ENCODE measurements at places on chromosomes 1 and 21.

DNA sequence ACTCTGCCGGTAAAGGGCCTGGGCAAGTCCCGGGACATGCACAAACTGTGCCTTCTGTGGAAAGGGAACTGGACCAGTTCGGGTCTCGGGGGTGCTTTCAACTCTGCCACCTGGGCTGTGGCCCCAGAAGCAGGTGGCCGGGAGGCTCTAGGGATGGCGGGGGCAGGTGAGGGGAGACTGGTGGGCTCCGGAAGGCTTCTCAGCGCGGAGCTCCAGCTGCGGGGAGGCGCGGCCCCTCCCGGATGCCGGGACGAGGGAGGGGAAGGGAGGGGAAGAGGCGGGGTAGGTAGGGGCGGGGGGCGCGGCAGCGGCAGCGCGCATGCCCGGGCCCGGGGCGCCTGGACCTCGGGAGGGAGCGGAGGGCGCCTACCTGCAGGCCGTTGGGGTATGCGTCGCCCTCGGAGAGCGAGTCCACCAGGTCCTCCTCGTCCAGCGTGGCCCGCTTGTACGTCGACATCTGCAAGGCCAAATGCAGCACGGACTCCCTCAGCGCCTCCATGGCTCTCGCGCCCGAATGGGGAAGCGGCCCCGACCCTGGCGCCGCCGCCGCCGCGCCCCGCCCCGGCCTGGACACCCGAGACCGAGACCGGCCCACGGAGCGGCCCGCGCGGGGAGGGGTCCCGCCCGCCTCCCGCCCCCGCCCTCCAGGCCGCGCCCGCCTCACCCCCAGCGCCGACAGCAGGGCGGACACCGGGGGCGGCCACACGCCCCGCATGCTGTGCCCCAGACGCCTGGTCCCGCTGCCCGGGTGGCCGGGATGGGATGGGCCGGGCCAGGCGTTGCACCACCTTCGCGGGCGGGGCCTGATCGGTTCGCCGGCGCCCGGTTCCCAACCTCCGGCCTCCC, at the start of gene ECE1:
ECE1 (minus strand) TSS at position 764 of the 846 bp plus-strand sequence; CDS start at position 715, 49 bp downstream.
- no peak for DNase-seq

DNA sequence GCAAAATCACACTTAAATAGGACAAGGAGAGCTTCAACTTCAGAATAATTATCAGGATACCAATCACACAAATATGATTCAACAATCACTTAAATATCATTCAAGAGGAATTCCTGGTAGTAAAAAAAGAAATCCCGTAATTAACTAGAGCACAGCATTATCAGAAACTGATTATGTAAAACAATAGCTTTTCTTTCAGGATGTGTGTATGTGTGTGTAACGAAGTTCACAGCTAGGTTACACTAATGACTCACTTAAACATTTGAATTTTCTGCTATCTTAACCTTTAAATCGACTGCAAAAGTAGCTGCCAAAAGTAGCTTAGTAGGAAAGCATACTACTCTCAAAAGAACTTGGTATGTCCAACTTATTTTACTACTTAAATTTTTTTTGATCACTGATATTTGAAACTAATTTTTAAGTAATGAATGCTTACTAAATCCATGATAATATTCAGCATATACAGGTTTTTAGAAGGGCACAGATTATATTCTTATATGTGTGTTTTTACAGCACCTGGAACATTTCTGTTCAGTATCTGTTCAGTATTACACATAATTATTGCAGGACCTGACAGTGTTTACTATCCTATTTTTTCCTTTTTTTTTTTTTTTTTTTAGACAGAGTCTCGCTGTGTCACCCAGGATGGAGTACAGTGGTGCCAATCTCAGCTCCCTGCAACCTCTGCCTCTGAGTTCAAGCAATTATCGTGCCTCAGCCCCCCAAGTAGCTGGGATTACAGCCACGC, 4.2 kb downstream of the RERE start:
- DNase-seq = no peak

GRCh38 chr1:29670752-29671151, 434.4 kb downstream of the PTPRU start:
- no peak for DNase-seq

DNA sequence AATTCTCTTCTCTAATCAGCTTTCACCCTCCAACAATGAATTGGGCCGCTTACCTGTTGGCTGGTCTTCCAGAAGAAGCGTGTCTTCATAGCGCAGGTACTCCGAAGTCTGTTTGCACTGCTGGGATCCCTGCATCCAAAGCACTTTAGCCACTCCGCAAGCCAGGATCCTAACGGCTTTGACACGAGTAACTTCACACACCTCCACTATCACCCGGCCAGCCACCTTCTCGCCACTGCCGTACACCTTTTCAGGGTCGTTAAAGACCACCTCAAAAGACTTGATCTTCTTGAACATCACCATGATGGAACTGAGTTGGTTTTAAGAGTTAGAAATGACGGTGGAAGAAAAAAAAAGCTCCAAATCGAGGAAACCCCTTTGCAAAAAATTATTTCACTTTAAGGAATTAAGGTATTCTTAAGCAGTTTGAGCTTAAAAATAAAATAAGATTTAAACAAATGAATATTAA, 381 bp downstream of the TXNIP start:
- no peak for DNase-seq

GRCh38 chr1:41503538-41504113, 19.1 kb upstream of the EDN2 start:
- no peak for DNase-seq

- no peak for DNase-seq
Measured at GRCh38 chr1:35285771-35286606, 17.5 kb downstream of the ZMYM4 start.

DNA sequence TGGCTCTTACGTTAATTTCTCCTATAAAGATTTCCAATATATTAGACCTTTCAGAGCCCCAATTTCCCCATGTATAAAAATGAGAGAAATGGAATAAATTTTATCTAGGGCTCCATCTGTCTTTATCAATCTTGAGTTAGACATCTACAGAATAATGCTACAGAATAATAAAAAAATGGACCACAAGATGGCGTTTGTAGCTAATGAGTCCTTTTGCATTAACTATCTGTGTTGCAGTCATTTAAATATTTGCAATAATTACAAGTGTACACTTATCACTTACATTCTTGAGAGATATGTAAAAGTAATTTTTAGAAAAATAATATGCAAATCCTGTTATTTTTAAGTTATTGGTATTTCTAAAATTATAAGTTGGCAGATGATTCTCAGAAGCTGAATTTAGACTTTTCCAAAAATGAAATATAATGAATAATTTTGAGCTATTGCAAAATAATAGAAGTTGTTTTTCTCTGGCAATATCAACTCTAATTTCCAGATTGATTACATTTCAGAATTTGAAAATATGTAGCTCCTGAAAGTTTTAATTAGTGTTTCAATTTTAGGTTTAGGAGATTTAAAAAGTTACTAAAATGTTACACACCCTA, 87.7 kb downstream of the SNX7 start:
- no peak for DNase-seq

DNA sequence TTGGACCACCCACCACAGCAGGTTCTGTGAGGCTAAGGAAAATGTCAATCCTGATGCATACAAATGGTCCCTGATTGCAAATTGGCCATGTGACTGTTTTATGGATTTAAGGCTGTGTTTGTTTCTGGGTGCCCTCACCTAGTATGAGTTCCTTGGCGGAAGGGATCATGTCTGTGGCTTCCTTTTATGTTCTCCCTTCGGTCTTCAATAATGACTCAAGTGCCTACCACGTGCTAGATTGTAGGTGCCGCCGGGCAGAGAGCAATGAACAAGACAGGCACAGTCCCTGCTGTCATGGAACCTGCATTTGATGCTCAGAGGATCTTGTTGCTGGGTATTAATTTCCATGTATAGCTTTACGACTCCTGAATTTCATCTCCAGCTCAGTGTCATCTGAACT, 9.8 kb upstream of the VWA5B1 start:
- DNase-seq = no peak

GRCh38 chr1:25754470-25755181, 45.4 kb upstream of the SELENON start:
- no peak for DNase-seq

DNA sequence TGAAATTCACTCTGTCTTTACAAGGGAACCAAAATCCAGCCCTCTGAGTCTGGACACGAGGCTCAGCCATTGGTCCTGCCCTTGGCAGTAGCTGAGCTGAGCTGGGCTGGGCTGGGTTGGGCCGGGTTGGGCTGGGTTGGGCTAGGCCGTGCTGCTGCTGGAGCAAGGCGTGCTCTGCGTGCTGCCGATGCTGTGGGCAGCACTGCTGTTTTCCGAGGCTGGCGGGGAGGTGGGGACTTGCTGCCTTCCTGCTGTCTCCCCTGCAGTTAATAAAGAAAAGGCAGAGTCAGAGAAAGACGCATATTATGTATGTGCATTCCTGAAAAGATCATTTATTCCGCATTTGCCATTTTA, 182.9 kb downstream of the CDC7 start:
- DNase-seq = no peak

- no peak for DNase-seq
Measured at GRCh38 chr1:207404849-207405525, 49.1 kb upstream of the CR2 start.

DNA sequence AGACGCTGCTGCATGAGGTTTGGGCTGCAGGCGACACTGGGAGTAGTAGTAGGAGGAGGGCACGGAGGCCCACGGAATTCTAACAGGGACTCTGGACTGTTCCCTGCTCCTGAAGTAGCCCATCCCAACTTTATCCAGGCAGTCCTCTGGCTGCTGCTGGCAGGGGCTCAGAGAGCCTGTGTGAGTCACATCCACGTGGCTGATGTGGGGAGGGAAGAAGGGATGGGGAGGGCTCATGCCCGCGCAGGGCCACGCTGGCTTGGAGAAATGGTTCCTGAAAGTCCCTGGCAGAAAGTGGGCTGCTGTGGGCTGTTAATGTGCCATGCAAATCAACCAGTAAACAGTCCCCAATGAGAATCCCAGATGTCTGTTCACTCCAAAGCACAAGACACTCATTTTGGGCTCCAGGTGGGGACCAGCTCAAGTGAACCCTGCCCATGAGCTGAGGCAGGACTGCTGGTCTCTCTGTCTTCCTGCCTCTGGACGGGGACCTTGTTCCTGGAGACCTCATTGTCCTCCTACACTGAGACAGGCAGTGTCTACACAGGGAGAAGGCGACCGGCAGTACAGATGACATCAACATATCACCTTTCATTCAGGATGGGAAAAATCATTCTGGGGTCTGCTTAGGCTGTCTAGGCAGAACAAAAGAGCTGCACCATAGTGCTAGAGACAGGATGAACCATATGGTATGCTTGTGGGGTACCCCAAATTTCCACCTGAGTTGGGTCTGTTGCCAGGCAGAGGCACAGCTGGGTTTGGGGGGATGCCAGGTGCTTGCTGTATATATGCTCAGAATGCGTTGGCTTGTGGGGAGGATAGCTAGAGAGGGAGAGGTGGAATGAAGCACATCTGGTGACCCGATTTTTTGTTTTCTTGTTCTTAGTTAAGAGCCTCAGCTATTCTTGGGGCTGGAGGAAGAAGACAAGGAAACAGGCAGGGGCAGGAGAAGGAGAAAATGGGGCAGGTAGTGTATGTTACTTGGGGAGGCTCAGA, 57.9 kb upstream of the FMOD start:
- no peak for DNase-seq

DNA sequence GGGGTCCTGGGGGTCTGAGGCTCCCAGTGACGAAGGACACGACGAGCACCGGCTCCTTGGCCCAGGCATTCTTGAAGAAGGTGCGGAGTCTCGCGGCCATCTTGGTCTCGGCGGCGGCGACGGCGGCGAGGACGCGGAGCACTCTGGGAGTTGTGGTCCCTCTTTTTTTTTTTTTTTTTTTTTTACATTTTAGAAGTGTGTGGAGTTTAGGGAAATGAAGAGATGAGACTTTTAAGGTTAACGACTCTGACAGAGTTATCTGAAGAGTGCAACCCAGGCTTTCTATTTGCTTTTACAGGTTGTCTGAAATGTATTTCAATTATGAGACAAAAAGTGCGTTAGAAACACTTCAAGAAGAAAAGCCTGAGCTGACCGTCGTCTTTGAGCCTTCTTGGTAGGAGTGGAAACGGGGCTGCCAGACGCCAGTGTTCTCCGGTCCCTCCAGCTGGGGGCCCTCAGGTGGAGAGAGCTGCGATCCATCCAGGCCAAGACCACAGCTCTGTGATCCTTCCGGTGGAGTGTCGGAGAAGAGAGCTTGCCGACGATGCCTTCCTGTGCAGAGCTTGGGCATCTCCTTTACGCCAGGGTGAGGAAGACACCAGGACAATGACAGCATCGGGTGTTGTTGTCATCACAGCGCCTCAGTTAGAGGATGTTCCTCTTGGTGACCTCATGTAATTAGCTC, 9.7 kb downstream of the OR2B11 start:
- DNase-seq = no peak

- DNase-seq = no peak
Measured at GRCh38 chr1:24364975-24365678, 46.0 kb downstream of the GRHL3 start.

GRCh38 chr21:30426731-30427130, 1.0 kb upstream of the KRTAP13-3 start:
- no peak for DNase-seq

GRCh38 chr1:4179914-4180735, 280.1 kb upstream of the C1orf174 start:
- no peak for DNase-seq

DNA sequence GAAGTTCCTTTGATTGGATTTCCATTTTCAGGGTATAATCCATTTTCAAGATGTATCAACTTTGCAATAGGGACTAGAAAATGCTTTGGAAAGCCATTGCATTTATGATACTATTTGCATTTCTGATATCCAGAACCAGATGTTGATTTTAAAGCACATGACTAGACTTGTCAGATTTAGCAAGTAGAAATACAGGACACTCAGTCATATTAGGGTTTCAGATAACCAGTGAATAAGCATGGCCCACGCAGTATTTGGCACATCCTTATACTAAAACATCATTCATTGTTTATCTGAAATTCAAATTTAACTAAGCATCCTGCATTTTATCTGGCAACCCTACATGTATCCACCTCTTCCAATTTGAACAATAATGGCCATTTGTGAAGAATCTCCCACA, 113.3 kb upstream of the DPT start:
- DNase-seq = no peak

DNA sequence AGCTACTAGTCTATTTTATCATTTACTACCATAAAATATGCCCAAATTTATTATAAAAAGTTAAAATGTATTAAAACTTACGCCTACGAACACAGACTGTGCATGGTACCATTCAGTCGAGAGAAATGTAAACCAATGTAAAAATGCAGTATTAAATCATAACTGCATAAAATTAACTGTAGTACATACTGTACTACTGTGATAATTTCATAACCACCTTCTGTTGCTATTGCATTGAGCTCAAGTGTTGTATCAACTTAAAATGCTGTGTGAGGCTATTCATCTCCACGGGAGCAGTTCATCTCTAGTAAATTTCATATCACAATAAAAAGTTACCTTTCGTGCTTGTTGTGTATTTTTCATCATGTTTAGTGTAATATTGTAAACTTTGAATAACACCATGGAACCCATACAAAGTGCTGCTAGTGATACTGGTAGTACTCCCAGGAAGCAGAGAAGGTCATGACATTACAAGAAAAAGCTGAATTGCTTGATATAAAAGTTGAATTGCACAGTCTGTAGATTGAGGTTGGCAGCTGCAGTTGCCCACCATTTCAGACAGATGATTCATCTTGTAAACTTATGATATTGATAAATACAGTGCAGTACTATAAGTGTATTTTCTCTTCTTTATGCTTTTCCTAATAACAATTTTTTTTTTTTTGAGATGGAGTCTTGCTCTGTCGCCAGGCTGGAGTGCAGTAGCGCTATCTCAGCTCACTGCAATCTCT, 19.0 kb upstream of the CENPF start:
- no peak for DNase-seq

Measured in cortex of kidney (tissue), 1 donor.